NCI-H187 (cell line): ENCODE measurements at places on chromosomes 2 and 18.
A peak's percentile ranks its signal among the peaks of the same experiment; 100 is the strongest.

GRCh38 chr18:3538456-3538855, 88.5 kb downstream of the TGIF1 start:
- no peak for DNase-seq

DNA sequence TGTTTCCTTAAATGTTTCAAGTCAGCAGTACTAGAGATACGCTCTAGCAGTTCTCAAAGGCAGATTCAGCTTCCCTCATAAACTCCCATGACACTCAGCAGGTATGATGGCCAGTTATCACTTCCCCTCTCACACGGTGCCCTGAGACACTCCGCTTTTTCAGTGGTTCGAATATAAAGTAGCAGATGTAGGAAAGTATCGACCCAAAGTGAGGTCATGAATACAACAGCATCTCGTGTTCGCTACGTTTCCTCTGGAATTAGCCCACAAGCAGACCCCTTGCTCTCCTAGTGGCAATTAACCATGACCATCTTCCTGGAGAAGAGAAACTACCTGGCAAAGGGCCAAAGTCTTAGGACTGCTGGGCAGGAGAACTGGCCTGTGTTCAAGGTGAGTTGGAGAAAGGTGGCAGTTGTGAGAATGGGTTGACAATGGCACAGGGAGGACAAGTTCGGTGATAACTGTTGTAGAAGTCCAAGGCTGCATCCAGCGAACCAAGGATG, 9.3 kb upstream of the AGBL5 start:
- DNase-seq: peak; percentile 41

DNA sequence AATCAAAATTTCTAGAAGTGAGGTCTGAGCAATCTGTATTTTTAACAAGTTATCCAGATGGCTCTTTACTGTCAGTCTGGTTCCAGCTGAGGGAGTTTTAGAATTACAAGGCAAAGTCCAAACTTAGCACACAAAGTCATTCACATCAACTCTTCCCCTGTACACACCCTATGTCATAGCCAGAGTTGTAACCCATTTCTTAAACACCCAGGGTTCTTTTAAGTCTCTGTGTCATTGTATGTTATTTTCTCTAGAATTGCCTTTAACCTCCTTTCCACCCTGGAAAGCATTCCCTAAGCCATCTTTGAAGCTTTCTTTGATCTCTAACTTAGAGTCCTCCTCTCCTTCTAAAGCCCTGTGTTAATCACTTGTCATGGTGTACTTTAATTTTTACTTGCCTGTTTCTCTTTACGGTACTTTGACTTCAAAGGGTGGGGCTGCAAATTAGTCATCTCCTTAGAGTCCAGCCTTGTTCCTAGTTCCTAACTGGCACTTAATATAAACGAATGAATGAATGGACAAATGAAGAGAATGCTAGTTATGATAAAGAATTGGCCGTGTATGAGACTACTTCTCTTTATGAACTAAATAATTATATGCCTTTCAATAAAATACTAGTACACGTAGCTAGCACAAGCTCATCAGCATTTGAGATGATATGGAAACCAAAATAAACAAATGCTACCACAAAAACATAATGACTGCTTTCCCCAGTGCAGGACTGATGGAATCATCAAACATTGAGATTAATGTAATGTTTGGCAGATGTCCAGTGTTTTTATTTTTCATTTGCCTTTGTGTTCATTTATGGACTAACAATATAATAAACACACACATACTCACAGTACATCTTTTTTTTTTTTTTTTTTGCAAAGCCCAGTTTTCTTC, 11.9 kb upstream of the ACTR3 start:
- no peak for DNase-seq

DNA sequence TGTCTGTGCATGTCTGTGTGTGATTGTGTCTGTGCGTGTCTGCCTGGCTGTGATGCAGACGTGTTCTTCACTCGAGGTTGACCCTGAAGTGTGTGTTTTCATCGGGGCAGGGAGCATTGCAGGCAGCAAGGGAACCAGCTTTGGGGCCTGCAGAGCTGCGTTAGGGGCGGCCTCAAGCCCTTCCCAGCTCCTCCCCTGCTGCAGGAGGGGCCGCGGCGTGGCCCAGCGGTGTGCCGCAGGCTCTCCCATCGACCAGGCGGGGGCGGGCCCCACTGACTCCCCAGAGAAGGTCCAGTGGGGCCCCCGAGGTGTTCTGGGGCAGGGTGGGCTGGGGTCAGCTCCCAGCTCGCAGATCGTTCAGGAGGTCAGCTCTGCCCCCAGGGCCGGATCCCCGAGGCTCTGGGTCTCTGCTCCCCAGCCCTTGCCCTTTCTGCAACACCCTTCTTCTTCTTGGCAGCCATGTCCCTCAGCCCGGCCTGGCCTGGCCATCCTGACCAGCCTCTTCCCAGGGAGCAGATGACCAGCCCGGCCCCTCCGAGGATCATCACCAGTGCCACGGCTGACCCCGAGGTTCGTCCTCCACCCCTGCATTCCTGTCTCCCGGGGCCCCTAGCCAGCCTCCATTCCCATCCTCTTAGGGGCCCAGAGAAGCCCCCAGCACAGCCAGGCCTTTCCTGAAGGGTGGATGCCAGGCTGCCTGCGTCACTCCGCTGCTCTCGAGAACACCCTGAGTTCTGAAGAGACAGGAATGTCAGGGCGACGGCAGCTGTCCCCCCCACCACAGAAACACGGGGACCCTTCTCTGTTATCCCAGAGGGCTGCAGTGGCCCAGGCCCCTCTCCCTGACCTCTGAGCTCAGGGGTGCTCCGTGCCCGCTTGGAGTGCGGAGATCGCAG, 11.1 kb upstream of the KLHL30 start:
- DNase-seq: no peak

DNA sequence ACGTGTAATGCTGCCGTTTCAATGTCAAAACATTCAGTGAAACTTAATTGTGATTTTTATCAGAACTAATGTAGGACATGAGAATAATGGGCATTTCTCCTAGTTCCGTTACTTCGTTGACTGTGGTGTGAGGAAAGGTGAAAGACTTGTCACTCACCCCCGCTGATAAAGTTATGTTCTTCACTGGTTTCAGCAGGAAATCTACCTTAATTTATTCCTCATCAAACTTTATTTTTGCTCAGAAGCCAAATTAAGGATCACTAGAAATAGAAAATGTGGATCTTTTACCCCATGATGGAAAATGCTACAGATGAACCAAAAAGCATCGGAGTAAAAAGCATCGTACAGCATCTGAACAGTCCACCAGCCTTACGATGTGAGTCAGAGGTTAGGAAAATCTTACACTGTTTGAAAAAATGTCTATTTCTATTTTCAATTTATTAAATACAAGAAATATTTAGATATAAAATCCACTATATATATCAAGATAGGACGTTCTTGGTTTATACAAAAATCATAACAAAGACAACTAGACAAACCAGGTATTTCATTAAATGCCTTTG, 1.0 kb upstream of the ROCK1 start:
- no peak for DNase-seq

- DNase-seq: no peak
Observed at GRCh38 chr2:128664499-128664971, 345.9 kb upstream of the HS6ST1 start.

DNA sequence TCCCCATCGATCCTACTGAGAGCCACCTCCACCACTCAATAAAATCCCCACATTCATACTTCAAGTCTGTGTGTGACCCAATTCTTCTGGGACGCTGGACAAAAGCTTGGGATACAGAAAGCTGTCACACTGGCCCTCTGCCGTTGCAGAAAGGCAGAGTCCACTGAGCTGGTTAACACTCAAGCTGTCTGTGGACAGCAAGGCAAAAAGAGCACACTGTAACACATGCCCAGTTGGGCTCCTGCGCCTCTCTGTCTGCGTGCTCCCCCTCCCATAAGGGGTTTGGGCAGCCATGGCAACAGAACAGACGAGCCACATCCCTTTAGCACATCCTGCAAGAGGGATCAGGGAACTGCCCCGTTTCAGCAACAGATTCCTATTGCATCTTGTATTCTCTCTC, 106.9 kb upstream of the RGPD4 start:
- DNase-seq: no peak

DNA sequence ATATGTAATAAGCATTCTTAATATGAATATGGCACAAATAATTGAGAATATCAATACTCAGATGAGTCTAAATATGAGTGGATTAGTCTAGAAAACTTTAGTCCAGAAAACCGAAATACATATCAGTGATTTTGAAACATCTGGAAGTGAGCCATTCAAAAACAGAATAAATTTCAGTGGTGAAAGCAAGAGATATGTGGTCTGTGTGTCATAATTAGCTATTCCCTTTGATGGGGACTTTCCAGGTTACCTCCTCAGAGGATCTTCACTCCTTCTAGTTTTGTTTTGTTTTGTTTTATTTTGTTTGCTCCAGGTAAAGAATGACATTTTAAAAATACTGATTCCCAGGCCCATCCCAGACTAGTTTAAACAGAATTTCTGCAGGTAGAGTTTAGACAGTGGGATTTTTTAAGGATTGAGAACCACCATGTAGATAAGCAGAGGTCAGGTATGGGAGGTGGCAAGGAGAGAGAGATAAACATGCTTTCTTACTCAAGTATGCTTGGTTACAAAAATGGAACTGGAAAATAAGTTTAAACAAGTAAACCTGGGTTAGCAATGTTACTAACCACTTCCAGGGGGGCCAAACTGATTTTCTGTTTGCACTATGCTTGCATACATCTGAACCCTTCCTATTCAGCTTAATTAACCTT, 70.7 kb downstream of the NABP1 start:
- no peak for DNase-seq

DNA sequence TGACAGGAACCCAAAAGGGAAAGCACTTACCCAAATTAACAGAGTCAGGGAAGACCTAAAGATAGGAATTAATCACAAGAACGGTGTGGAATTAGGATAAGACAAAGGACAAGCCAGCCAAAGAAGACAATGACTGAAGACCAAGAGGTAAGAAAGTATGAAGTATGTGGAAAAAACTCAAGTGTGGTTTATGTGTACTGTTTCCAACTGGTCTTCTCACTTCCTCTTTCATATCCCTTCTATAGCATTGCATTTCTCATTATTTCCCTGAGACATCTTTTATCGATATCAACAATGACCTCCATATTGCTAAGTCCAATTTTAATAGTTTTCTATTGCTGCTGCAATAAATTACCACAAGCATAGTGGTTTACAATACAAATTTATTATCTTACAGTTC, 313.5 kb upstream of the SLC39A10 start:
- no peak for DNase-seq

- no peak for DNase-seq
Observed at GRCh38 chr18:58533766-58534165, 95.1 kb downstream of the ALPK2 start.

GRCh38 chr2:150532879-150533278, 45.4 kb upstream of the RND3 start:
- DNase-seq: no peak

- no peak for DNase-seq
Observed at GRCh38 chr2:191312662-191313061, 67.5 kb downstream of the MYO1B start.

DNA sequence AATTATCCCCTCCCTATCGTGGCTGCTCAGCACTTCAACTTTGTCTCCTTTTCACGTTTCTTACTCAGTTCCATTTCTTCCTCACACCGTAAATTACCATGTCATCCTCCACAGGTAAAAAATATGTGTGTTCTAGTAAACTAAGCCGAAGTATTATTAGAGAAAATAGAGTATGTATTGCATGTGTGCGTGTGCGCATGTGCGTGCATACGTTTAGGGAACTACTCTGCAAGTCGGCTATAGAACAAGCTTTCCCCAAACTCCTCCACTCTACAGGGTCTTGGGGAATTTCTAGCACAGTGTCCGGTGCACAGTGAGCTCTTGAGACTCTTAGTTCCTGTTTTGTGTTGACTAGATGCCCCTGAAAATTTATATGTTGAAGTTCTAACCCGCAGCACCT, 9.1 kb upstream of the RAX start:
- DNase-seq: no peak

GRCh38 chr2:152506843-152507242, 171.9 kb downstream of the FMNL2 start:
- no peak for DNase-seq

GRCh38 chr2:70988151-70988550, 6.5 kb downstream of the TEX261 start:
- DNase-seq: no peak

GRCh38 chr18:6331872-6332271, 82.8 kb downstream of the L3MBTL4 start:
- no peak for DNase-seq

DNA sequence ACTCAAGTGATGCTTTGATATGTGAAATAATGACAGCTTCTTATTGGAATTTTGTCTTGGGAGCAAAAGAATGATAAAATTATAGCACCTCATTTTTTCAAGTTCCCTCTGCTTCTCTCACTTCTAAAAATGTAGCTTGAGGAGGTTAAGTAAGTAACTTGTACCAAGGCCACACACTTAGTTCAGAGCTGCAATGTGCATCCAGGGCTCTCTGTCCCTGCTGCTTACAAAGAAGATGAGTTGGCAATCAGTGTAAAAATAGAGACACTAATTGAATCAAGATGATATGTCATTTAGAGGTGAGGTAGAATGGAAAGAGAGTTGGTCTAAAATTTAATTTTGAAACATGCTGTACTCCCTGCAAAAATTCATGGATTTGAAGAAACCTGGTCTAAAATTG, 312.0 kb upstream of the TNP1 start:
- DNase-seq: no peak

GRCh38 chr2:206555721-206556120, 86.6 kb upstream of the FAM237A start:
- DNase-seq: no peak

DNA sequence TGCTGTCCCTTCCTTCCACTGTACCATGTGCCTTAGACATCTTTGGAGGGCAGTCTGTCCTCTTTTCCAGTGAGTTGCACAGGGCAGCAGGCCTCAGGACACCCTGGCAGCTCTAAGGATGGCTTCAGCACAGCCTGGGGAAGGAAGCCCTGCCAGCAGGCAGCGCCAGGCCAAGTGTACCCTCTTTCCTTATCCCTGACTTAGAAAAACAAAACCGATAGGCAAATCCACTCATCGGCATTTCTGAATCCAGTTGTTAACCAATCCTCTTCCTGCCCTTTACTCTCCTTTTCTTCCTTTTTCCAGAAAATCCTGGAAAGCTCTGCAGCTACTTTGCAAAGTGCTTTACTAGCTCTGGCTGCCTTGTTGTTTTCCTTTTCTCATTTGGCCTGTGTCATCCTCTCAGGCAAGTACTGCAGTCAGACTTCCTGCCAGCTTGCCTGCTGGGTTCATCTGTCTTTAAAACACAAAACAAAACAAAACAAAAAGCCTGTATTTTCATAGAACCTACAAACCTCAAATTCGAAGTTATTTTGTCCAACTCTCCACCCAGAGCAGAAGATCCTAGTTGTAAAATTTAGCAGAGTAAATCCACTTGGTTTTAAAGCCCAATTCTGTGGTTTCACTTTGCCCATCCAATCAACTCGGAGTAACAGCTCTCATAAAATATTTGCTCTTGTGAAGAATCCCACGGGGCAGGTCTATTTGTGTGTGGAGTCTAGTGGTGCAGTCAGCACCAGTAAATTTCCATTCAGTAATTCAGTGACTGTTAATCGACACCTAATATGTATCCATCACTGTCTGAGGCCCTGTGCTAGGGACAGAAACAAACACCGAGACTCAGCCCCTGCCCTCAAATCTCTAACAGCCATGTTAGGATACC, 45.2 kb downstream of the PCBP1 start:
- peak; percentile 79 for DNase-seq

GRCh38 chr2:160376576-160376975, 117.0 kb downstream of the RBMS1 start:
- no peak for DNase-seq
